ENCODE measurements at places on chromosomes 11 and 22.

DNA sequence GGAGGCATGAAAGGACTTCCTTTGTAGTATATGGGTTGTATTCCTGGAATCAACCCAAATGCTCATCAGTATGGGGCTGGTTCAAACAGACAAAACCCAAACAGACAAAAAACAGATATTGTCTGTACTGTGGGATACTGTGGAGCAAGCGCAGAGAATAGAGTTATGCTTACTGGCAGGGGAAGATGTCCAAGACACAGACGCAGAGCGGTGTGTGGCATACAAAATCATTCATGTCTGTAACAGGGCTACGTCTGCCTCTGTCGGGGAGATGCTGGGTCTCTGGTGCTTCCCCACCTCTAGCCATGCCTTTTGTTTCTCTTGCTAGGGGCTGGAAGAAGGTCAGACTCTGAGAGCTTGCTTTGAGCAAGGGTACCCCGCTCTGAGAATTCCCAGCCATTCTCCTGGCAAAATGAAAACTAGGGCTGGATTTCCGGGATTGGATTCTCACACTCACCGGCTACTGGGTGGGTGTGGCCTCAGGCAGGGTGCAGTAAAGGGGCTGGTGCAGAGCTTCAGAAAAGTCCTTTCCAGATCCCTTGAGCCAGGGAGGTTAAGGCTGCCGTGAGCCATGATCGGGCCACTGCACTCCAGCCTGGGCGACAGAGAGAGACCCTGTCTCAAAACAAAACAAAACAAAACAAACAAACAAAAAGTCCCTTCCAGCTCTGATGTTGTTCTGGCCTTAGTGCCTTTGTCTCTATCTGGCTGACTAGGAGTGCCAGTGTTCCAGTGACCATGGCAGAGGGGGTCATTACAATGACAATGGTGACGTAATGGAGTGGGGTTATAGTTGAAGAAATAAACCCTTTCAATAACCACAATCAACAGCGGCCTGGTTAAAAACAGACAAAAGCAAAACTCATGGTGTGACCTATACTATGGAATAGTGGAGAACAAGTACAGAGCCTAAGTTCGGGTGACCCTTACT, 2.9 kb upstream of the ABCC8 start:
- no peak for DNase-seq

DNA sequence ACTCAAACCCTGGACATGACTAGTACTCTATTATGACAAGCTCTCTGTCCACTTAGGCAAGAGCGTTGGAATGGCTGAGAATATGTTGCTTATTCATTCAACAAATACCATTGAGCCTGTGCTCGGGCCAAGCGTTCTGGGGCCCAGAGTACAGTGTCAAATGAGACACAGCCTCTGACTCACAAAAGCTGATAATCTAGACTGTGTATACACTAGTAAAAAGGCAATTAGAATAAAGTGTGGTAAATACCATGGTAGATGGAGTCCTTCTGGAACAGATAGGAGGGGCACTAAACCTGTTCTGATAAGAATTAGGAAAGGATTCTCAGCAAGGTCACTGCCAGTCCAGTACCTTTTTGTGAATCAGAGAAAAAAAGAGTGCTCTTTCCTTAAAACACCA, 24.7 kb downstream of the KCNE3 start:
- DNase-seq, result no peak

- no peak for DNase-seq
Measured at GRCh38 chr11:87002918-87003317, 34.8 kb upstream of the TMEM135 start.

GRCh38 chr11:62004473-62004872, 37.0 kb upstream of the FTH1 start:
- DNase-seq, result peak; percentile 69

GRCh38 chr11:82906236-82906635, 4.7 kb downstream of the DDIAS start:
- peak; percentile 51 for DNase-seq

GRCh38 chr11:79262221-79262620, 178.6 kb downstream of the TENM4 start:
- no peak for DNase-seq

DNA sequence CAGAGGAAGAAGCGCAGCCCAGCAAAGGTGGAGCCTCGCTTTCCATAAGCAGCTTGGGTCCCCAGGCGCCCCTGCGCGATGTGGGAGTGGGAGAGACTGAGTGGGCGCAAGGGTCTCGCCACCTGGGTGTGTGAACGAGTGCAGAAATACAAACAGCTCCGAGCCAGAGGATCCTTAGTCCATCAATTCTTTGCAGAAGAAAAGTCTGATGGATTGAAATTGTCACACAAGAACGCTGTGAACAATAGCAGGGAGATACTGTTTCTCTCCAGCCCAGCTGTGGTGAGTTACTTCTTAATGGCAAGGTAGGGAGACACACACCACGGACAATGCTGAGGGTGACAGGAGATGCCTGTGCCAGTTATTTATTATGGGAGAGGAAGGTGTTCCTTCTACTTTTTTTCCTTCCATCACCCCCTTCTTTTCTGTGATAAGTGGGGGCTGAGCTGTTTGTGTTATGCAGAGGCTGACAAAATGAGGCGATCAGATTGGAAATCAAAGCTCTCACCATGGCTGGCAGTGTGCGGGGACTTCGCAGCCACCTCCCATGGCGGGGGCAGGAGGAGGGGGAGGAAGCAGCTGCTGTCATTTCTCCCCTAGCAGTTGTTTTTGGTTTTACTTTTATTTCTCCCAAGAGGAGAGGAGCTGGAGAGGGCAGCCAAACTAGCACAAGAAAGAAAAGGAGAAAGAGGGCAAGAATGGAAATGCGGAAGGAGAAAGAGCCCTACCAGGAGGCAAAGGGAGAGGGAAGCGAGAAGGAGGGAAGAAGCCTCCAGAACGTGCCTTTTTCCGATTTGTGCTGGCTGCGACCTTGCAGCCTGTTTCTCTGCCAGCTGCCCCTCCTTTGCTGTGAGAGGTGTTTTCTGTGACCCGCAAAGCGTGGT, 755.8 kb downstream of the NTM start:
- DNase-seq, result peak; percentile 18
